ENCODE measurements at places on chromosomes 13 and 19. TPM values are rescaled to one million over a fixed set of nuclear protein-coding genes. Genes with fewer than 3 reads are reported as not detected.

CCL25 gene
- total RNA-seq: 1.2 TPM

TLE2 gene
- total RNA-seq: 25.4 TPM

ANGPTL8 gene
- 25.5 TPM for total RNA-seq

ATP1A3 gene
- not detected for total RNA-seq

KLK11 gene
- total RNA-seq: not detected

GRCh38 chr19:49541914-49542313 is 14.1 kb downstream of the RCN3 start:
- no peak for DNase-seq

GRCh38 chr13:23963947-23964346 is 66.6 kb upstream of the C1QTNF9B start:
- DNase-seq: no peak

GRCh38 chr13:63209330-63210017 is 1793.8 kb upstream of the PCDH20 start:
- DNase-seq: no peak

DNA sequence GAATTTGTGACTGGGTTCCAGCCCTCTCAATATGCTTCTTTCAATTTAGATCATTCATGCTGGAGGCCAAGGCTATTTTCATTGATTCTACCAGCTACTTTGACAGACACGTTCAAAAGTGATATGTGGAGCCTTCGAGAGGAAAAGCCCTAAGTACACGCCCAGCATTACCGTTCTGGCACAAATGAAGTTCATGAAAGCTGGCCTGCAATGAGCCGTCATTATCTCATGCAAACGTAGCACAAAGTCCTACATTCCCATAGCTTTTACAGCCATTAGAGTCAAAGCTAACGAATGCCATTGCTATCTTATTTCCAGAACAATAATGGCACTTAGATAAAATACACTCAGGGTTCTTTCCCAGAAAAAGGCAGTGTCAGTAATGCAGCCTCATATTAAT is 1237.6 kb downstream of the EFNB2 start:
- DNase-seq: peak; percentile 34

- DNase-seq: no peak
Observed at GRCh38 chr13:75788481-75788981, 152.4 kb downstream of the LMO7 start.

DNA sequence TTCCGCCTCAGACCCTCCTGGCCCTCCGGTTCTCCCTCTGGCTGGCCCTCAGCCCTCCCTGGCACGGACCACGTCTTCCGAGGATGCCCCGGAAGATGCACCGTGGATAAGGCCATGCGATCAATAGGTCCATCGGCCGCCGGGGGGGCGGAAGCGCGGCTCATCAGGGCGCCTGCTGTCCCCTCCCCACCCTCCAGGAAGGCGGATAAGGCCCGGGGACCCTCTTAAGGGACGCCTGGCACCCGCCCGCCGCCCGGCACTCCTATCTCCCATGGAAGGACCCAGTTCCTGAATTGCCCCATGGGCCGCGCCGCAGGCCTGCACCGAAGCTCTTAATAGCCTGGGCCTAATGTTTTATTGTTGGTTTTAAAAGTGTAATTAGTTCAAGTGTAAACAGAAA is 46.2 kb upstream of the TCF3 start:
- no peak for DNase-seq

GRCh38 chr13:93751117-93751516 is 524.5 kb downstream of the GPC6 start:
- DNase-seq: no peak

DNA sequence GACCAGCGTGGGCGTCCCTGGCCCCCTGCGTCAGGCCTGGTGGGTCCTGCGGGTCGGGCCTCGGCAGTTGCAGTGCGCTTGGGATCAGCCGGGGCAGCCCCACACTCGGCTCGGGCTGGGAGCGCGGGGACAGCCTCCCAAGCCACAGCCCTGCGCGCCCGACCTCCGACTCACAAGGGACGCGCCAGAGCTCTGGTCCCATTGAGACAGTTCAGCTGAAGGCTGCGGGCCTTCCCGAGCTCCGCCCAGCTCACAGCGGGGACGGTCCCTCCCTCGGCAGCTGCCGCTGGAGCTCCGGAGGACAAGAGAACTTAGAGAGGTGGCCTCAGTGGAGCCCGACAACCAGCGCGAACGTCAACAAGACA is 45.7 kb upstream of the ZNF730 start:
- no peak for DNase-seq

DNA sequence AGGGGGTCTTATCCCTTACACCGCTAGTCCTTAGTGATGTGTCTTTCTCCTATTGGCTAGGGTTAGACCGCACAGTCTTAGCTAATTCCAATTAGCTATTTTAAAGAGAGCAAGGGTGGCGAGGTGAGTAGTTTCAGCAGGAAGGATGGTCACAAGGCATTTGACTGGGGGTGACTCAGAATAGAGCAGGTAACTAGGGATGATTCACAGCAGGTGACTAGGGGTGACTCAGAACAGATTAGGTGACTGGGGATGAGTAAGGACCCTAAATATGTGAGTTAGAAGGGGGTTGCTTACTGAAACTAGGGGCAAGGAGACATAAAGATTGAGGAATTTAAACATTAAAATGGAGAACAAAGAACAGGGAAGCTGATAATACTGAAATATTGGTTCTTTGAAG is 64.3 kb downstream of the ZNF66 start:
- DNase-seq: no peak

All from hepatocyte (in vitro differentiated cells).